Caudate nucleus (tissue), 63 donors: ENCODE measurements at places on chromosomes 3 and 15.

DNA sequence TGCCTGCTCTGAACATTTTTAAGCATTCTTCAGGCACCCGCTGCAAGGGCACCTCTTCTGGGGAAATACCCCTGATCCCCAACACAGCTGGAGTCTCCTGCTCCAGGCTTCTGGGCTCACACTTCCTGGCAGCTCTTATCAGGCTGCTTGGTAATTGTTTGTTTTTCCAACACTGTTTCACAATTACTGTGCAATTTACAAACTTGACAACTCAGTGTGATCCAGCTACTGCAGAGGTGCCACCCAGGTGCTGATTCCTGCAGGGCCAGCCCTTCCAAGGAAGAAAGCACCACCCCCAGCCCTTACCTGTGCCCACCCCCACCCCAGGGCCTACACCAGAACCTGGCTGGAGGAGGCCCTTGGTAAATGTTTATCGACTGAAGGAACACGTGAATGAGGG is 66.5 kb downstream of the MAGEF1 start:
- no peak for DNase-seq

DNA sequence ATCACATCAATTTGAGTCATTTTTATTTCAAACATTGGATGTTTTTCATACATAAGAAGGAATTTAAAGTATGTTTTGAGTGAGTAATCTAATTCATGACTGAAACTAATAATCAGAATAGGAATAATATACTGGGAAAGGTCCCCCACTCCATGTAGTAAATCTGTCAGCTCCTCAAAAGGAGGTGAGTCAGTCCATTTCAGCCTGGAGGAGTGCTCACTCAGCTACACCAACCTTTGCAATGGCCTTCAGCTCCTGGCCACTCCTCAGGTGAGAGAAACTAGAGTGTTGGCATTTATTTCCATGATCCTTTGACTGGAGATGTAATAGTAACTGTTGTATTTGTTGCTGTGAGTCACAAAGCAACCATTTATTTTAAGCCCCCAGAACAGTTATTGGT is 744.9 kb upstream of the ARRDC4 start:
- DNase-seq, result no peak

DNA sequence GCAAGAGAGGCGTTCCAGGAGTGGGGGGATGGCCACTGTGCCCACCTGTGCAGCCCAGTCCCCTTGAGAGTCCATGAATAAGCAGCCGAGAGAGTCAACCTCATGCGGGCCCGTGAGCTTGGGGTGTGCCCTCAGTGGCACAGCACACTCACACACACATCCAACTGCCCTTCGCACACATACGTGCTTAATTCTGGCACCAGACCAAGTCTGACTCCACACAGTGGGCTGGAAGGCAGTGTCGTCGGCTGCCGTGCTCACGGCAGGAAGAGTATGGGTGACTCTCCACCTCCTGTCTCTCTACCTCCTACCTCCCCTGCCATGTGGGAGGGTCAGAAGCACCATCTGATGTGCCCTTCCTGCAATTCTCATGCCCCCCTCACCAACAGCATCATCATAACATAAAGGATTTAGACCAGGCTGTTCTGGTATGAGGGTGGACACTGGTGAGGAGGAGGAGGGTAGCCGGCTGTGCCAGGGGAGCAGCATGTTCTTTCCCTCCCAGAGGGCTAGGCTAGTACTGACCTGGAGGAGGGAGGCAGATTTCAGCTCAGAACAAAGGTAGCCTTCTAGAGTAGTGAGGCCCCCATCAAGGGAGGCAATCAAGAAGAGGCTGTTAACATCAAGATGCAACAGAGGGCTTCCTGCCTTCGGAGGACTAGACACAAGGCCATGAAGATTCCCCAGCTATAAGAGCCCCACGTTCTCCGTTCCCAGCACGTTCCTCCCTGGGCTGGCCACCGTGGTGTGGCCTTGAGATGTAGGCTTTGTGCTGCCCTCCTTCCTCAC is 5.3 kb upstream of the STRA6 start:
- no peak for DNase-seq

DNA sequence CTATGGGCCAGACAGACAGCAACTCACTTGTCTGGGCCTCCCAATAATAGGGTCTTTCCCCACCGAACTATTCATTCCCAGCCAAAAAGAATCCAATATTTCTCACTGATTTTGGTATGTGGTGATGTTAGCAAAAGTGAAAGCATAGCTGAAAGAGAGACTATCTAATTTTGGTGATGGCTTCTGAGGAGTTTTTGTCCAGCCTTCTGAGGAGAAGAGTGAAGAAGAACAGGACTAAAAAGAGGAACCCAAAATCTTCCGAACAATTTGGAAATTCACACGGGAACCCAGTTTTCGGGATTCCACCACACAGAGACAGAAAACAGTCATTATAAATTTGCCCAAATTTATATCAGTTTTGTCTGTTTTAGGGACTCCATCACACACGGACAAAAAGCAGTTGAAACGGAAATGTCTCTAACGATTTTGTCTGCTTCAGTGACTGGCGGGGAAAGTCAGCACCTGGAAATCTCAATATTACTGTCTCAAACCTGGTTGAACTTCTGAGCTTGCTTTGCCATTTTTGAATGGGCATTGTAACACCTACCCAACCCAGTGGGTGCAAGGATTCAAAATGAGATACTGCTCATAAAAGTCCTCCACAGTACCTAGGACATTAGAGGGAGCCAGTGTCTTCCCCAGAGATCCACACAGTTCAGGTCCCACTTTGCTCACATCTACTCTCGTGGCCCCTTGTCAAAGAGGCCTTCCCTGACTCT is 9.1 kb downstream of the CD80 start:
- no peak for DNase-seq
